ENCODE measurements at places on chromosomes 1 and 21.

DNA sequence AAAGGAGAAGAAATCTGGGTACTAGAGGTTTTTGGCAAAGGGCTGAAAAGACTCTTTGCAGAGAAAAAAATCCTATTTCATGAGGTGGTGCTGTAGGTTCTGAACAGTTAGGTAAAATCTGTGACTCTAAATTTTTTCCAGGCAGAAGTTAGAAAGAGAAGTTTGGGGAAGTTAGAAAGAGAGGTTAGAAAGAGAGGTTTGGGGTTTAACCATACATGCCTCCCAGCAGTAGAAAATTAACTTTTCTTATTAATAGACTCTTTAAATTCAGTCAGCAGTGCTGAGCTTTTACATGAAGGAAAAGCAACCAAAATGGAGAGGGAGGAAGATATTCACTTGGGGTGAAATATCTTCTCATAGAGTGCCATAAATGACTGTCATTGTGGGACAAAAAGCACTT, 12.2 kb downstream of the AMY1C start:
- DNase-seq = no peak

- DNase-seq = no peak
Observed at GRCh38 chr1:170863621-170864020, 71.7 kb upstream of the MROH9 start.

DNA sequence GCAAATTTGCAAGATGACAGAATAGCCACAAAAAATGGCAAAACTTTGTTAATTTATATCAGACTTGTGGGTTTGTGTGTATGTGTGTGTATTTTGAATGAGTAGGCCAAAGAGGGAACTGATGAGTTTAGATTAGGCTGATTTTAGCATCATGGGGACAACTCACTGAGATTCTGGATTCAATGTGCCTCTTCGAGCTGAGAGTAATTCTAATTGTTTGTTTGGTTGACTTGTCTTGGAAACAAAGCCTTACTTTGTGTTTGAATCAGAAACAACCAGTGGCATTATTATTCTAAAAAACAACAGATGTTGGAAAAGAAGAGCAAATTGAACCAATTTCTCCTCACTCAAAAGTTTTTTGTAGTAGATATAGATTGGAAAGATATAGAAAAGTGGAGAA, 40.5 kb upstream of the C21orf91 start:
- no peak for DNase-seq

GRCh38 chr1:53948291-53948690, 2.1 kb downstream of the LRRC42 start:
- no peak for DNase-seq

DNA sequence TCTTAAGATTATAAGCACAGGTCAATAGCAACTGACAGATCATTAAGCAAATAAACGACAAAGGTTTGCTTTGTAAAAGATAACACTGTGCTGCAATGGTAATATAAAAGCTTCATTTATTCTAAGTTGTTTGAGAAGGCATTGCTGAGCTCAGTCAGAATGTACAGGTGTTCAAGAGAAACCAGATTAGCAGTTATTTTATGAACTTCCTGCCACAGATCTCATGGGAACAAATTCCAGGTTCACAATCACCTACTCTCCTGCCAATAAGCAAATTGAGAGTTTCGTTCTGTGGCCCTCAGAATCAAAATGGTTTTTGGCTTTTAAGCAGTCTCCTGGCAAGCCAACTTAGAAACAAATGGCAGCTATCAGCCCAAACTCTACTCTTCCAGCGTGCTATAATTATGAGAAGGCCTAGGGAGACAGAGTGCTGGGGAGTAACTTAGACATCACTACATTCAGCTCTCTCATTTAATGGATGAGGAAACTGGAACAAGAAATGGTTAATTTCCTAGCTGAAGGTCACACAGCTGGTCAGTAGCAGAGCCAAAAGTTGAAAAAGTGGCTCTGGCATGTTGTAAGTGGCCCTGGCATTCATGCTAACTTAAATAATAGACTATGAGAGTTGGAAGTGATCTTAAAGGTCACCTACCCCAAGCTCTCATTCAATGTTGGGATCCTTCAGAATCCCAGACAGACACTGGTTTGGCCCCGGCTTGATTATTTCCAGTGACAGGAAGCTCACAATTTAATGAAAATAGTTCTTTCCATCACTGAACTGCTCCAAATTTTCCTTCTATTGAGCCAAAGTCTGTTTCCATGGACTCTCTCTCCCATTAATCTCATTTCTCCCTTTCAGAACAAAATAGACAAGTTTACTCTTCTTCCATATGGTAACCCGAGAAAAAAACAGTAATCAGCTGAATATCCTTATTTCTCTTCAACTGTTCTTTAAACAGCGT, 82.6 kb upstream of the EDEM3 start:
- no peak for DNase-seq

DNA sequence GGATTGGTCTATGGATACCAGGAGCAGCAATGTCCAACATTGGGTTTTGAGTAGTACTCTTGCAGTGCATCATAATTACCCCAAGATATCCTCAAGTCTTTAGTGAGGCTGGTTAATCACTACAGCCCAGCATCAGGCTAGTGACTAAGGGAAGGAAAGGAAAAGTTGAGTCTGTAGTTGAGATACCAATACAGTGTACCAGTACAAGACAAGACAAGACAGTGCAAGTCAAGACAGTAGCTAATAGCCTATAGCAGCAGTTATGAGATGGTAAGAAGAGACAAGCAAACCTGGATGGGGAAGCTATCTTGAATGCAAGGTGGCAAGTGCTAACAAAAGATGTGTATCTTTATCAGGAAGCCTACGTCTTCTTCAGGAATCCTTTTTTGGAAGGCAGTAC, 13.3 kb upstream of the GNG12 start:
- DNase-seq = no peak

DNA sequence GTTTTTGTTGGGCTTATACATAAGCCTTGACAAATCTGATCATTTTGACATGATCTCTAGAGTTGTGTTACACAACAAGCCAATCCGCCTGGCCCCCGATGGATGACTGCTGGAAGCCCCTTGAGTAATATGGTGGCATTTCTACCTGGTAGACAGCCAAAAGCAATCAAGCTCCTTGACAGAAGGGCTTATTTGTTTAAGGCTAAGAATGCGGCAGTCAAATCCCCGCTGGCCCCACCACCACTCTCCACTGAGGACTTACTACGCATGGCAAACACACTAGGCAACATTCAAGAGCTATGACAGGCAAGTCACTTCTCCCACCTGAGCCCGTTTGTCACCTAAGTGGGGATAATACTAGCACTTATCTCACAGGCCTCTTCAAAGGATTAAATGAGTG, 33.4 kb upstream of the C1orf198 start:
- DNase-seq = no peak

- DNase-seq = no peak
Observed at GRCh38 chr1:157347506-157347905, 204.8 kb downstream of the FCRL5 start.
